ENCODE measurements at places on chromosomes 16 and 17.

DNA sequence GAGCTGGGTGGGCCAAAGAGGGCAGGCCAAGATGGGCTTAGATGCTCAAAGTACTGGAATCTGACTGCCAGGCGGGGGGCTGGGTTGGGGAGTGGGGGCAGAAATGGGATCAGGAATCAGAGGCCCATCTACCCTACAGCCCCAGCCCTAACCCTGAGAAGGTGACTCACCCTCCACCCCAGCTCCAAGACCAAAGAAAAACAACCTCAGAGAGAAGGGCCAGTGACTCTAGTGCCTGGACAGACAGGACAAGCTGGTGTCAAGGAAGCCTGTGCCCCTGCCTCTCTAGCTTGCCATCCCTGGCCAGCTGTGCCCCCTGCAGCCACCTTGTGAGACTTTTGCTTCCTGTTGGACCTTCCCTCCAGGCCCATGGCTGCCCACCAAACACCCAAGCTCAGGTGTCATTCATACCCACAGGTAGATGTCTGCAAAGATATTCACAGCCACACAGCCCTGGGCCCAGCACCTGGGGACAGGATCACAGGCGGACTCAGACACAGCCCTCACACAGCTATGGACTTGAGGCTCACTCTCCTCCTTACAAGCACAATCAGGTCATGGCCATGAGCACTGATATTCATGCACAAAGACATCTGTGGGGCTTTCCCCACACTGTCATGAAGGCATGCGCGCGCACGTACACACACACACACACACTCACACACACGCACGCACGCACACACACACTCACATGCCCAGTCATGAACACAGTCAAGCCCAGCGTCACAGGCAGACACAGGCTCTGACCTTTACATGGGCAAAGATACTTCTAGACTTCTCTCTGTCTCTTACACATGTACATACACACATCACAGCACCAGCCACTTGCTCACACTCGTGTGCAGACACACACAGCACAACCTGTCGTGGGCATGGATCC, 2.8 kb downstream of the WNT3 start:
- no peak for DNase-seq

DNA sequence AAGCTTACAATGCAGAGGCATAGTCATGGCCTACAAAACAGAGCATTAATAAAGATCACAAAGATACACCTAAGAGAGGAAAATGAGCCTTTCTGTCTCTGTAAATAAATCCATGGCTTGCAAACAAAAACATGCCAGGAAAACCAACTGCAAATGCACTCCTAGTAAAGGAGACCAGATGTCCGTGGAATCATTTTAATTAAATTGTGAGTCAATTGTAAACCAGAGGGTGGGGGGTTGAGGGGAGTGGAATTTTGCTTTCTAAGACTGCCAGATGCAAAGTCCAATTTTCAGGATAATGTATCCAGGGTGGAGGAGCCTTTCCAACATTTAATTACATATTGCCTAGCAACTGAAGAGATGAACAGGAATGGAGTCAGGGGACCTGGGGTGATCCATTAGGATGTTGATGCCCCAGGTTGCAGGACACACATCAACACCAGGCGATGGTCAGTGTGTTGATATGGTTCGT, 390.3 kb upstream of the CCL2 start:
- DNase-seq = no peak

DNA sequence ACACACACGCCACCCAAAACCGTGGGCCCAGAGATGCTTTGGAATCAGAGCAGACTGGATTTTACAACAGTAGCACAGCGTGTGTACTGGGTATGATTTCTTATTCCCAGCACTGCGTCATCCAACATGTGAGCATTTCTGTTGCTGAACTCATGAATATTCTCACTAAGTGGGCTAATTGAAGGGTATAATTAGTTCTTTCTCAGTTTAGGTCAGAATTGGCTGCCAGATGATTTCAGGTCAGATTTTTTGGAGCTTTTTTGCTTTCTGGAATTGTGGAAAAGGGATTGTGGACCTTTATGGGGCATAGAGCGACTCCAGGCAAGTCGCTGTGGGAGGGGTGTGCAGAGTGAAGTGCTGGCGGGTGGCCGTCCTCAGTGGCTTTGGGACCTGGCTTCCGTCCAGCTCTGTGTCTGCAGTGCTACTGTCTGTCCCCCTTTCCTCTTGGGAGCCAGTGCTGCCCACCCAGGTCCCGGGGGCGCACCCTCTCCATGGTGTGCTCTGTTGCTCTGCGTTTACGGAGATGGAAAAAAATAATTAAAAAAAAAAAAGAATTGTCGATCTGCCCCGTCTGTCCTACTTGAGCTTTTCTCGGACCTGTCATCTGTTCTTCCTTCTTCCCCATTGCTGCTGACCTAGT, 25.0 kb downstream of the FOXK2 start:
- DNase-seq = no peak

GRCh38 chr16:85569615-85570212, 43.4 kb upstream of the GSE1 start:
- no peak for DNase-seq

- no peak for DNase-seq
Observed at GRCh38 chr16:72482695-72483094, 310.7 kb upstream of the PMFBP1 start.

DNA sequence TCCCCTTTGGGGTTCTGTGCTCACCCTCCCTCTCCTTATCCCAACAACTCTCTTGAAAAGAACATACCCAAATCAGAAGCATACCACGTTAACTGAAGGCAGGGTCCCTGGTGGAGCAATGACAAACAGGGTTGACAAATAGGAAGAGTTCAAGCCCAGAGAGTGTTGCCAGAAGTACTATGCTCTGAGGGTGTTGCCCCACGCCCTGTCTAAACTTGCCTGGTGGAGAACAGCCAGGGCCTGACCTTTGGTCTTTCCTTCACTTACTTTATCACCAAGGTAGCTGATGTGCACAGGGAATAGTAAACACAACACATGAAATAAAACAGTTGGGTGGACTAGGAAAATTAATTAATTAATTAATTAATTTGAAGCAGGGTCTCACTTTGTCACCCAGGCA, 23.3 kb downstream of the ZNF75A start:
- DNase-seq = no peak

DNA sequence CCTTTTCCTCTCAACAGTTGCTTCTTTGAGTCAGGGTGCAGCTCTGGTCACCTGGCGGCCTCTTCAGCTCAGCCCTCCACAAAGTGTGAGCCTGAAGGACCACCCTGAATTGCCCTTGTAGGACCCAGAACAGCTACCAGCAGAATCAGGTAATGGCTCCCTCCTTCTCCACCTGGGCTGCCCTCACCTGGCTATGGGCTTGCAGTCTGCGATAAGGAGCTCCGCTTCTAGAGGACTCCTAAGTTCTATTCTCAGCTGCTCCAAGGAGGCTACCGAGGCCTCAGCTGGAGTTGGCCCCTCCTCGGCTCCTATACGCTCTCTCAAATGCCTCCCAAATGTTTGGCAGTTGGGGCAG, 13.4 kb downstream of the SMIM5 start:
- DNase-seq = no peak

DNA sequence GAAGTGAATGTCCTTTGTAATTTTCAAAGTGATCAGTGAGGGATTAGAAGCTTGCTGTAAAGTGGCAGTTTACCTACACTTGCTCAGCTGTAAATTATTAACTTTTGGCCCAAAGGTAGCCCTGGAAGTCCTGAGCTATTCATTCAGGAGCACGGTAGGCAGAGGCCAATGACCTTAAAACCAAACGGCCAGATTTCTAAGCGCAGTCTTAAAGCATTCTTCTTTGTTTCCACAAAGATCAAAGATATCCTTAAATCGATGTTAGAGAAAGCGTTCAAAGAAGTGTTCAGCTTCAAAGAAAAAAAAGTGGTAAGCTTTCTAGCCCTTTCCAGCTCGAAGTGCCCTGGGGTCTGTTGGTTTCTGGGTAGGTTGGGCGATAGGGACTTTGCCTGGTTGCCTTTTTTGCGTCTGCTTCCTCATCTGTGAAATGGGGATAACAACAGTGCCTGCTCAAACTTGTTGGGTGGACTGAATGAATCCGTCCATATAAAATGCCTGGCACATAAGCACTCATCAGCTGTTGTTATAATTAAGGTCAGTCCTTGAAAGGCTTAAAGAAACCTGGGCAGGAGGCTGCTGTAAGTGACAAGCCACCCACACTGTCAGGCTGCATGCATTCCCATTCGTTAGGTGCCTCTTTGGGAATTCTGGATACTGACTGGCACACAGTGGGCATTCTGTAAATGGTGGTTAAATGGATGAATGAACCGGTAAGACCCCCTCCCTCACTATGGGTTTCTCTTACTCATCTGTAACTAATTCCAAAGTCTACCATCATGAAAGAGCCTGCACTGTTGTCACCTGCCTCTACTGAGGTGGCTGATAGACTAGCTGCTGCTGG, 113.2 kb downstream of the PRKCA start:
- no peak for DNase-seq

GRCh38 chr17:34626121-34626681, 46.8 kb downstream of the TMEM132E start:
- no peak for DNase-seq

- DNase-seq = no peak
Observed at GRCh38 chr17:45088741-45089140, 27.6 kb downstream of the NMT1 start.

GRCh38 chr16:20041924-20042596, 31.6 kb downstream of the GPR139 start:
- DNase-seq = no peak

- no peak for DNase-seq
Observed at GRCh38 chr17:17120294-17120693, 78.0 kb downstream of the MPRIP start.

DNA sequence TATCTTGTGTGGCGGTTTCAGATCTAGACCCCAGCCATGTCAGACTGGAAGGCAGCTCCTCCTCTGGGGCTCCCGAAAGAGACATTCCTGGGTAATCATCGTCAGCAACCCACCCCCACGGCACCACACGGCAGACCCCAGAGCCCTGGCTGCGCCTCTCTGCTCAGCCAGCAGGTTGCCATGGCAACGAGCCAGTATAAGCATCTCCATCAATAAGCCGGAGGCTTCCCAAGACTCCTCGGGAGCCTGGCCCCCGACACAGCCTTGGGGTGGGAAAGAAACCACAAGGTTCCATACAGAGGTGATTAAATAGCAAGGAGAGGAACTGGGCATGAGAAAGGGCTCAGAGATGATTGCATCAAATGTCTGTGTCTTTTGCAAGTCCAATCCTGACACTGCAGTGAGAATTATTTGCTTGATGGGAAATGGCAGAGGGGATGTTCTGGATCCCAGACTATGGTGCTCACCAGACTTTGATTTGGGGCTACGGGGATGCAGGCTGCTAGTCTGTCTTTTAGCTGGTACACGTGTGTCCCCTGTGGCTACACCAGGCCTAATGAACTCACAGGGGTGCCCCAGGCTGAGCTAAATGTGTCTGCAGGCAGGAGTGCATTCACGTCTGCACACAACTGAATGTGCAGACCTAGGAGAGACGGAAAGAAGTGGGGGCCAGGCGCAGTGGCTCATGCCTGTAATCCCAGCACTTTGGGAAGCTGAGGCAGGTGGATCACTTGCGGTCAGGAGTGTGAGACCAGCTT, 320.5 kb upstream of the TNRC6C start:
- no peak for DNase-seq

DNA sequence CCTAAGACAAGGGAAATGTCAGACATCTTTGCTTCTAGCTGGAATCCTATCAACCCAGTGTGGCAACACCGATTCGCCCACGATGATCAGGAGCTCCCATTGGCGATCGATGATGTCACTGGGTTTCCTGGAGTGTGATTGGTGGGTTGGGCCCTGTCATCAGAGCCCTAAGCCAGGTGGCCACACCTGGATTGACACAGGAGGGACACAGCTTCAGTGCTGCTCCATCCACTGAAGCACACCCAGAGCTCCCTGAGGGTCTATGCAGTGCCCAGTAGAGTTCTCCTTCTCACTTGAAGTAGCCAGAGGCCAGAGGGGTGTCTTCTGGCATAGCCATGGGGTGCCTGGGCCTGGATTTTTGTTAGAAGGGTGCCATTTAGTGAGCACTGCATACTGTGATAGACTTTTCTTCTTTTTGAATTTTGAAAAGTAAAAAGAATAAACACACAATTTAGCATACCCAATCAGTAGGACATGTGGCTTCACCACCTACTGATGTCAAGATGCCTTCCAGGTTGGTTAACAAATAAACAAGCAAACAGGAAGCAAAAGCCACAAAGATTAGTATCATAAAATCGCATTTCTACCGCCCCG, 77.6 kb downstream of the CMIP start:
- DNase-seq = no peak

DNA sequence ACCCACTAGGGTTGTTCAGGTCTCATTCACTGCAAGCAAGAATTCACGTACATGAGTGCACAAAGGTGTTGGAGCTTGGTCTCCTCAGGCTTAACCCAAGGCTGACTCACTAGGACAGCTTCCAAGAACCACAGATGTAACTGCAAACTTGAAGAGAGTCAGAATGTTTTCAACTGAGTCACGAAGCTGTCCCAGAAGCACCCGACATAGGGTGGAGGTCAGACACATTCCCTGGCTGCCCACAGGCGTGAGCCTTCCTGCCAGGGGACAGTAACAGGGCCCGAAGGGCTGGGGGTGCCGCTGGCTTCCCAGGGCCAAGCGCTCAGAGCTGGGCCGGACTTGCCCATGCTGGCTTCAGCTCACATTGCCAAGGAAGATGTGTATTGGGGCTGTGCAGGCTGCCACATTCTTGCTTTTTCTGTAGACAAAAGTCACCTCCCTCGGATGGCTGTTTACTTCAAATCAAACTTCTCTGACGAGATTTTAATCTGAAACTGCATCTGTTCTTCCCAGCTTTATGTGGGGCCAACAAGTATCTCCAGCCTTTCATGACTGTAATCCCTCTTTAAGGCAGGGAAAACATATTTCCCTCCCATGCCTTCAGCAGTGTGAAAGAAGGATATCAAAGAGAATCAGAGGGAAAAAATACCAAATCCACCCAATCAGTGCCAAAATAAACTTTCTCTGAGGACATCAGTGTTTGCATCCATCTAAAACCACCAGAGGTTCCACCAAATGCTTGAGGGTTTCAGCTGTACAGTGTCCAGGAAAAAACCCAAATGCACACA, 14.3 kb downstream of the CMTM3 start:
- no peak for DNase-seq

GRCh38 chr17:75430159-75430974, 24.9 kb upstream of the GRB2 start:
- DNase-seq = no peak

GRCh38 chr17:2179615-2180295, 123.8 kb downstream of the SMG6 start:
- DNase-seq = no peak

DNA sequence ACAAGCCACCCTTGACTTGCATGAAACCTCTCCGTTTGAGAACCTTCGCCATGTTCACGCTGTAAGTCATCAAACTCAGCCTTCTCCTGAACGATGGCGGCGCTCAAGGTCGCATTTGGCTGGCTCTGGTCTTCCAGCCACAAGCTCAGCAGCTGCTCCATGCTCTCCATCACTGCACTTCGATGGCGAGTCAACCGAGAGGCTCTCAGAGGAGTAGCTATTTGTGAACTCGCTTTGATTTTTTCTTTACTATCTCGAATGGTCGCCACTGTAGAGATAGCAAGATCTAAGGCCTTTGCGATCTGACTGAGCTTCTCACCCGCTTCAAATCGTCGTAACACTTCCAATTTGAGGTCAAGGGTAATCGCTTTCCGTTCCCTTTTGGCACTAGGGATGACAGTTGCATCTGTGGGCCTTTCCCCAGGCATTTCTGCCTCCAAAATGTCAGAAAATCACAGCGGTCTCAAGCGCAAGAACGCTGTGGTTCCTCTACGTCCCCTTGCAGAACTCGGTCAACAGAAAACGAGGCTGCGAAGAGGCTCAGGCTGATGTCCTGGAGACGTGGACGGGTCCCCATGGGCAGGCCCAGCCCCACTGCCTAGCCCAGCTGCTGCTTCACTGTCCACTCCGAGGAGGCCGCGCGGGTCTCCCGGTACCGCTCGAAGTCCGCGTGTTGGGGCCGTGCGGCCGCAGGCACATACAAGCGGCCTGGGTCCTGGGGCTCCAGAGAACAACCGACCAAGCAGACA, 23.1 kb downstream of the DEF8 start:
- no peak for DNase-seq

Measured in LNCaP clone FGC (cell line).